Mesendoderm (in vitro differentiated cells): ENCODE measurements at places on chromosomes 6 and 20.

DNA sequence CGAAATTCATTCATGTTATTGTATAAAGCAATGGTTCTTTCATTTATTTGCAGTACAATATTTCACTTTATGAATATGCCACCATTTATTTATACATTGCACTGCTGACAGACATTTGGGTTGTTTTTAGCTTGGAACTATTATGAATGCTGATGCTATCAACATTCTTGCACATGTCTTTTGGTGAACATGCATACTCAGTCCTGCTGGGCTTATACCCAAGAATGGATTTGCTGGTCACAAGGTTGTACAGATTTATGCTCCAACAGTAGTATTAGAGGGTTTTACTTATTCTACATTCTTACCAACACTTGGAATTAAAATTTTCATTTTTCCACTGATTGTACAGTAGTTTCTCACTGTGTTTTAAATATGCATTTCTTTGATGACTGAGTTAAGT lies 126.2 kb downstream of the PTPRK start:
- no peak for DNase-seq

GRCh38 chr6:15088904-15089568 lies 156.8 kb upstream of the JARID2 start:
- DNase-seq = no peak

DNA sequence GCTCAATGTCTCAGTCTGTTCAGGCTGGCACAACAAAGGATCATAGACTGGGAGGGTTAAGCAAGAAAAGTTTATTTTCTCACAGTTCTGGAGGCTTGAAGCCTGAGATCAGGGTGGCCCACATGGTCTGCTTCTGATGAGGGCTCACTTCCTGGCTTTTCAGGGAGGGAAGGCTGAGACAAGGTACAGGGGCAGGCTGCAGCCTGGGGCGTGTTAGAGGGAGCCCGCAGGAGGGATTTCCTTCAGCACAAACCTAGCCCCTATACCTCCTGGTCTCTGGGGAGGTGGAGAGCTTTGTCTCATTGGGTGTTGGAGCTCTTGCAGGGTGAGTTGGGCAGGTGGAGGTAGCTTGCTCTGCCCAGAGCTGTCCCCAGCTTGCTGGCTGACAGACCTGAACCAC lies 81.1 kb upstream of the GPR6 start:
- no peak for DNase-seq

DNA sequence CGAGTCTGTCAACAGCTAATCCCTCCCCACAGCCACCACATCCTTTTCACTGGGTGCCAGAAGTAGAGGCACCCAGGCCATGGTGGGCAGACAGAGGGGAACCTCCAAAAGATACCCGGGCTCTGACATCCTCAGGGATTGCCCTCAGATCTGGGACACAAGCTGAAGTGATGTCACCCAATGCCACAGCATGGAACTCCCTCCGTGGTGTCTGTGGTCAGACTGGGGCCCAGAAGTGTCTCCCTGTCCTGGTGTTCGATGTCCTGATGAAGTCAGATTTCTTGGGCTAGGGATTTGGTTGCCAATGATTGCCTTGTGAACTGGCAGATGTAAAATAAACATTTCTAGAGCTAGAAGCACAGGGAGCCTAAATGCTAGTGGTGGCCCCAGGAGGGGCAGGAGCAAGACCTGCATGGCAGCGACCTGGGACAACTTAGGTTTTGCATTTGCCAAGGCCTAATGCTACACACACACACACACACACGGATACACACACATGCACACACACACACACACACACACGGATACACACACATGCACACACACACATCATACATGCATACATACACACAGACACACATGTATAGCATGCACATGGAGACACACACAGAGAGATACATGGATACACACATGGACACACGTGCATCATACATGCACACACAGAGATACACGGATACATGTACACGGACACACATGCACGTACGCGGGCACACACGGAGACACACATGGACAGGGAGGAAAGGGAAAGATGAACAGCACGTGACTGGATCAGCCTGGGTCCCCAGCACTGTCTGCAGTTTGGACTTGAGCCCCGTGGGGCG lies 221.0 kb downstream of the NFATC2 start:
- DNase-seq = no peak

- DNase-seq = no peak
These were observed 81.2 kb downstream of the PDE7B start for GRCh38 chr6:135932651-135933050.

GRCh38 chr6:27871924-27872638 lies 40.1 kb downstream of the OR2B2 start:
- DNase-seq = peak; percentile 98

DNA sequence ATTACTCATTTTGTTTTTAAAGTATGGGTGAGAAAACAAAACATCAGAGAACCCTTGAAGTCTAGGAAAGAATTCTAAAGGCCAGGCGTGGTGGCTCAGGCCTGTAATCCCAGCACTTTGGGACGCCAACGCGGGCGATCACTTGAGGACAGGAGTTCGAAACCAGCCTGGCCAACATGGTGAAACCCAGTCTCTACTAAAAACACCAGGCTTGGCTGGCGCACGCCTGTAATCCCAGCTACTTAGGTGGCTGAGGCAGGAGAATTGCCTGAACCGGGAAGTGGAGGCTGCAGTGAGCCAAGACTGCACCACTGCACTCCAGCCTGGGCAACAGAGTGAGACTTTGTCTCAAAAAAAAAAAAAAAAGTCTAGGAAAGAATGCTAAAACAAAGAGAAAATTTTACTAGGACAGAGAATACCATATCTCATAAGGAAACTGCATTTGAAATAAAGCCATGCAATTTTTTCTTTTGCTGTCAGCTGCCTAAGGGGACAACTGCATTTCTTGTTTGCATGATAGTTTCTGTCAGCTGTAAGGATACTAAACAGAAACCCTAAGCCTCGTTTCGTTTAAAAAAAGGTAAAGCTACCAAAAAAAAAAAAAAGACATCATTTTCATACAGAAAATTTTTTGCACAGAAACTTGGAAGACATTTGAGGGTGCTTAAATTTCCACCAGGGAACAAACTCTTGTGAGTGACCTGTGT lies 32.1 kb downstream of the SMLR1 start:
- DNase-seq = no peak

DNA sequence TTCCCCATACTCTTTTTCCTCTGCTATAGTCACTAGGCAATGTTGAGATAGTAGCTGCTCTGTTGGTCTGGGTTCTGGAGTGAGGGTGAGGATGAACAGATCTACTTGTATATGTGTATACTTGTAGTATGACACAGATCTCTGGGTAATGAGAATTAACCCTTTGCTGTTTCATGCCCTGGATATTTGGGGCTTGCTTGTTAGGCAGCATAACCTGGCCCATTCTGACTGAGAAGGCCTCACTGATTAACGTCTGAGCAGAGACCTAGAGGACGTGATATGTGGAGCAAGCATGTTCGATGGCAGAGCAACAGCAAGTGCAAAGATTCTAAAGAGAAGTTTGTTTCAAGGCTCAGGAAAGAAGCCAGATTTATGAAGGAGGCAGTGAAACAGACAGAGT lies 94.4 kb downstream of the TRMT6 start:
- no peak for DNase-seq

GRCh38 chr6:108497883-108498282 lies 62.8 kb upstream of the FOXO3 start:
- DNase-seq = peak; percentile 75

GRCh38 chr6:24788031-24788665 lies 10.6 kb downstream of the ARMH2 start:
- no peak for DNase-seq

DNA sequence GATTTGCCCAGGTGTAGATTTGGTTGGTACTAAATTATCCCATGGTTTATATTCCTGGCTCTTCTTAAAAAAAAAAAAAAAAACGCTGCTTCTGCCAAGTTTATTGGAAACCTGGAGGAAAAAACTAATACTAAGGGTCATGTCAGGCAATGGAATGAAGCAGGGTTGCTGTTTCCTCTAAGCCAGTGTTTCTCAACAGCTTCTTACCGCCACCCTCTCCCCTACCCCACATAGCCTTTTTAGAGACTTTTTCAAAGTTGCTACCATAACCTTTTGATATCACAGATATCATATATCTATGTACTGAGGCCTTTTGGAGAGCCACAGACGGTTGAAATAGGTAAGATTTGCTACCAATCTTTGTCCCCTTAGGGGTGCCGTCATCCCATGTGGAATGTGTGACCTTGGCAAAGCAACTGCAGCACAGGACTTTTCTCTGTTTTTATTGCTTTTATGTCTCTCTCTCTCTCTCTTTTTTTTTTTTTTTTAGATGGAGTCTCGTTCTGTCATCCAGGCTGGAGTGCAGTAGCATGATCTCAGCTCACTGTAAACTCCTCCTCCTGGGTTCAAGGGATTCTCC lies 35.0 kb downstream of the SYTL3 start:
- no peak for DNase-seq
